ENCODE measurements at places on chromosomes 11 and 22. TPM values are rescaled to one million over a fixed set of nuclear protein-coding genes. Genes with fewer than 3 reads are reported as not detected.

- no peak for DNase-seq
- H3K4me3 ChIP-seq, result no peak overlapping the region
- H3K27me3 ChIP-seq, result no peaks in the 10 kb centered on the region
- no peak overlapping the region for H3K27ac ChIP-seq
- H3K36me3 ChIP-seq, result no peaks in the 10 kb centered on the region
Measured at GRCh38 chr22:33897448-33897835, 22.8 kb downstream of the LARGE1 start.

DNA sequence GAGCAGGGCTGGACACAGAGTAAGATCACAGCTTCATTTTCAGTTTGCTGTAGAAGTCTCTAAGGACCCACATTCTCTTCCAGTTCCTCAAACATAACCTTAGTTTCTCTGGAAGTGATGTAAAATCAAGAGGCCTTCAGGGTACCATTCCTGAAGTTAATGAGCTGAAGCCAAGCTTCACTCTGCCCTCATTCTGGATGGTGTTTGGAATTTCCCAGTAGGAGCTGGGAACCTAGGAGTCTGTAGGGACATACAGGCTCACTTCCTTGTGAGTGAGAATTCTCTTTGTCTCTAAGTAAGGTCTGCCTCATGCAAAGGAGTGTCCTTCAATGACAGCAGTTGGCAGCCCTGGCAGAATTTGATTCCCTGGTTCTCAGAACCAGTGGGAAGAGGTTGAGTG lies 142.4 kb upstream of the NARS2 start:
- no peak overlapping the region for H3K27ac ChIP-seq
- peaks cover 4% of the 10 kb centered on the region for H3K4me1 ChIP-seq
- H3K27me3 ChIP-seq, result no peaks in the 10 kb centered on the region
- H3K4me3 ChIP-seq, result no peak overlapping the region
- no peak for DNase-seq

GRCh38 chr11:129408865-129409444 lies 33.3 kb downstream of the BARX2 start:
- H3K4me1 ChIP-seq, result no peaks in the 10 kb centered on the region
- no peak overlapping the region for H3K4me3 ChIP-seq
- H3K36me3 ChIP-seq, result no peaks in the 10 kb centered on the region
- DNase-seq, result no peak
- no peaks in the 10 kb centered on the region for H3K27me3 ChIP-seq

DNA sequence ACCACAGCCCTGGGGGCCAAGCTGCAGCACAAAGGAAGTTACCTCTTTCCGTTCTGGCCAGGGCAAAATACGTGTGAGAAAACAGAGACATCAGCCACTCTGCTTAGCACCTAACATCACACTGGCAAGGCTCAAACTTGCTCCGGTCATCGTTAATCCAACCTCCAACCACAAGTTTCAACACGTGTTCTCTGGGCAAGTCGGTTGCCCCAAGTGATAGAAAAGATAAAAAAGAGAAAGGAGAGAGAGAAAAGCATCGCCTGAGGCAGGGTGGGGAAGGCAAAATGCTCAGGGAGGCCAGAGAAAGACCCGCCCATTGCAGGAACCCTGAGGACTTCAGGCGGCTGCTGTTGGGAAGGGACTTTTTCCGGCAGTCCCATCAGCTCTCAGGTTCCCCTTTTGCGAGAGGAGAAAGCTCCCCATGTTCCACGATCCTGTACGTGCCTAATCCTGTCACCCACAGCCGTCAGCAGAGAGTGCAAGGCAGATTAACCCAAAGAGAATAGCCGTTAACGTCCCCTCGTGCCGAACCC lies 18.5 kb upstream of the B4GALNT4 start:
- H3K36me3 ChIP-seq, result no peaks in the 10 kb centered on the region
- H3K27ac ChIP-seq, result no peak overlapping the region
- DNase-seq, result no peak
- H3K4me3 ChIP-seq, result no peak overlapping the region
- peaks cover 8% of the 10 kb centered on the region for H3K4me1 ChIP-seq

- no peak overlapping the region for H3K27ac ChIP-seq
- no peak for DNase-seq
- no peak overlapping the region for H3K4me3 ChIP-seq
- peaks cover 3% of the 10 kb centered on the region for H3K4me1 ChIP-seq
- H3K36me3 ChIP-seq, result no peaks in the 10 kb centered on the region
Measured at GRCh38 chr11:86781546-86781945, 18.8 kb upstream of the PRSS23 start.

GRCh38 chr22:30425616-30426387 lies at the start of gene MTFP1:
MTFP1 (plus strand) TSS chr22:30425768; CDS start chr22:30425880, 112 bp downstream.
- peaks cover 20% of the 10 kb centered on the region for H3K4me1 ChIP-seq
- no peaks in the 10 kb centered on the region for H3K27me3 ChIP-seq
- peak within 1 kb of the TSS; percentile 87 for H3K27ac ChIP-seq
- peak within 1 kb of the TSS; percentile 73 for H3K4me3 ChIP-seq

- no peaks in the 10 kb centered on the region for H3K4me1 ChIP-seq
- peaks cover 12% of the 10 kb centered on the region for H3K36me3 ChIP-seq
- H3K27me3 ChIP-seq, result no peaks in the 10 kb centered on the region
- no peak overlapping the region for H3K4me3 ChIP-seq
- H3K27ac ChIP-seq, result no peak overlapping the region
Measured at GRCh38 chr22:46317646-46318045, 17.9 kb upstream of the TRMU start.

- no peaks in the 10 kb centered on the region for H3K4me1 ChIP-seq
- no peaks in the 10 kb centered on the region for H3K36me3 ChIP-seq
- no peak overlapping the region for H3K4me3 ChIP-seq
- no peaks in the 10 kb centered on the region for H3K27me3 ChIP-seq
Measured at GRCh38 chr11:131875611-131876010, 505.2 kb downstream of the NTM start.

MMP1 gene
- total RNA-seq, result 245 TPM
